DMS79 (cell line): ENCODE measurements at places on chromosomes 7 and 10.

DNA sequence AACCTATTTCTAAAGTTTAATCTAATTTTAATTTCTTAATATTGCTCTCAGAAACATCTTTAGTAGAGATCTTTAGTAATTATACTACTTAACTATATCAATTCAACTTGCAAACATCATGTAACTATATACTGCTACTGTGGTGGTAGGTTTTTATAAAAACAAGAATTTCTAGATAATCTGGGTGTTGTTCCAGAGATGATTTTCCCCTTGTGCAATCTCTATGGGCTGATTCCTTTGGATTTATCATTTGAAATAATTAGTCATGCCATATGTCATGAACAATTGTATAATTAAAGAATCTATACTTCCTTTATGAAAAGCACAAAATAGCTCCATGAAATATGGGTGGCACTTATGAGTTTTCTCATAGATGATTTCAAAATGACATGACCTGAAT is 23.9 kb upstream of the CDK13 start:
- no peak for DNase-seq

DNA sequence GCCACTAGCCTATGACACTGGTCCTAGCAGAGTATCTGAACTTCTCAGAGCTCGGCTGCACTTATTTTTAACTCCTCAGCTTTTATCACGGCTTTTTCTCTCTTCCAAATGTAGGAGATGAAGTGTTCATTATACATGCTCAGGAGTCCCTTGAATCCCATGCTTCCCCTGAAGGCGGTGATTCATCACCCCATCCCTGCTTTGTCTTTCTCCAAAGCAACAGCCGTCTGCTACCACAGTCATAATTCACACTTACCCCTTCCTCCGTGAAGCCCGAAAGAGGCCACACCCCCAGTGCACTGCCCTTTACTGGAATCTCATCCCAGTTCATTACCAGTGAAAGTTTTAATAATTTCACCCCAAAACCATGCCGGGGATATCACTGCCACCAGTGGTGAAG is 301.5 kb upstream of the SHH start:
- no peak for DNase-seq

GRCh38 chr7:151752816-151753595 is 123.9 kb downstream of the PRKAG2 start:
- DNase-seq = no peak

DNA sequence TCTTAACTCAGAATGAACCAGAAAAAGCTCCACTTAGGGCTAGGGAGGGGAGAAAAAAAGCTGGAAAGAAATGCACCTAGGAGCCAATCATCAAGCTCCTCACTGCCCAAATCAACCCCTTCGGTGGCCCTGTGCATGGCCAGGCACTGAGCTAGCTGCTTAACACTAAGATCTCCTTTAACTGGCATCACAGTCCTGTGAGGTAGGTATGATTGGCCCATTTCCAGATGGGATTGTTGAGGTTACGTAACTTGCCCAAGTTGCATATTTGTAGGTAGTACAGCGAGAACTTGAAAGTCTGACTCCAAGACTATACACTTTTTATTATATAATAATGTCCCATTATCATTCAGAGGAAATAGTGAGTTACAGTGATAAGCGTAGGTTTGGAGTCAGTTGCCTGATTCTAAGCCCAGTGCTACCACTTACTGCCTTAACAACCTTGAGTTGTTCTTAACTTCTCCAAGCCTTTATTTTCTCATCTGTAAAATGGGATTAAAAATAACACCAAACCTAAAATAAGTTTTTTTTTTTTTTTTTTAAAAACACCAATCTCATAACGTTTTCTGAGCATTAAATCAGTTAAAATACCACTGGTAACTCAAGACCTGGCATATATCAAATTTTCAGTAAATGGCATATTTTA is 37.2 kb upstream of the ACSL5 start:
- no peak for DNase-seq

GRCh38 chr10:88207121-88207546 is 343.7 kb downstream of the PTEN start:
- no peak for DNase-seq
